ENCODE measurements at places on chromosomes 5 and 9.

GRCh38 chr9:132283863-132284262, 70.9 kb downstream of the SETX start:
- no peak for DNase-seq

DNA sequence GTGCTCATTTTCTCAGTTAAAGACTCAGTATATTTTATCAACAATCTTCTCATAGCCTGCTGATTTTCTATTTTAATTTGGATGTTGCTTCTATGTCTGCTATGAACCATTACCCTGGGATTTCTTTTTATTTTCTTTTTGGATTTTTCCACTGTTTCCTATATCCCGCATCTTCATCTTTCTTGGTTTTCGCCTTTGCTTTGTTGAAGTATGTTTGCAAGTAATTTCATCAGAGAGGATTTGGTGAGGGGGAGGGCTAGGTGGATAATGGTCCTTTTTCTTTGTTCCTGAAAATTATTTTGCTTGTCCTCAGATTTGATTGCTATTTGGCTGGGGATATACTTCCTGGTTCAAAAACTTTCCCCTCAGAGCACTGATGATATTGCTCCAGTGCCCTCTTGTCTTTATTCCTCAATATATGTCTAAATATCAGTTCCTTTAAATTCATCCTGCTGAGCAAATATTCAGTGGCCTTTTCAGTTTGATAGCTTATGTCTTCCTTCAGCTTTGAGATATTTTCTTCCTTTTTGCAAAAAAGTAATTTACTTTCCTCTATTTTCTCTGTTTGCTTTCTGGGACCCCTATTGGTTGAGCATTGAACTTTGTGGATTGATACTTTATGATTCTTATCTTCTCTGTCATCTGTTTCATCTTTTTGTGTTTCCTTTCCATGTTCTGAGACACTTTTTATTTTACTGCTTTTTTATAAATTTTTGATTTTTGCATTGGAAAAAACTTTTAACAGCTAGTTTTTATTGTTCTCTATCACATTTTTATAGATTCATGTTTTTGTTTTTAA, 227.6 kb upstream of the ELL2 start:
- no peak for DNase-seq

GRCh38 chr5:165370794-165371193, 1865.4 kb downstream of the MAT2B start:
- no peak for DNase-seq

GRCh38 chr5:38316544-38317224, 58.3 kb downstream of the EGFLAM start:
- DNase-seq = no peak

- DNase-seq = no peak
These were observed 248.0 kb downstream of the SMARCA2 start for GRCh38 chr9:2263111-2263510.

GRCh38 chr9:13990331-13990730, 323.6 kb downstream of the NFIB start:
- no peak for DNase-seq

All from GM19239 (cell line).